ENCODE measurements at places on chromosomes 11 and 22. TPM values are rescaled to one million over a fixed set of nuclear protein-coding genes. Genes with fewer than 3 reads are reported as not detected.

- H3K36me3 ChIP-seq: no peaks in the 10 kb centered on the region
- H3K4me3 ChIP-seq: no peak overlapping the region
- H3K27me3 ChIP-seq: no peaks in the 10 kb centered on the region
- H3K4me1 ChIP-seq: peaks cover 12% of the 10 kb centered on the region
Observed at GRCh38 chr11:44842220-44842619, 108.5 kb downstream of the TP53I11 start.

DNA sequence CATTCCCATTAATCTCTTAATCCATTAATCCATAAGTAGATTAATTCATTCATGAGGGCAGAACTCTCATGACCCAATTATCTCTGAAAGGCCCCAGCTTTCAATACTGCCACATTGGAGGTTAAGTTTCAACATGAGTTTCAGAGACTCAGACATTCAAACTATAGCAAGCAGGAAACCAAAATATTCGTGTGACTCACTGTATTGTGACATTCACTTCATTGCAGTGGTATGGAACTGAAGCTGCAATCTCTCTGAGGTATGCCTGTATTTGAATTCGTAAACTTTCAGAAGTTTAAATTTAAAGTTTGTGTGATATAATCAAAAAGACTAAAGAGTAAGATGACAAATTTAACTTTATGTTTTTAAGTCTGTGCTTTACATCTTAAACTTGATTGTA, 2.9 kb upstream of the OR52J3 start:
- H3K4me1 ChIP-seq: no peaks in the 10 kb centered on the region
- no peak for DNase-seq
- H3K36me3 ChIP-seq: no peaks in the 10 kb centered on the region
- no peak overlapping the region for H3K27ac ChIP-seq
- no peak overlapping the region for H3K4me3 ChIP-seq
- no peaks in the 10 kb centered on the region for H3K27me3 ChIP-seq

GRCh38 chr11:110891411-110891810, 179.2 kb upstream of the ARHGAP20 start:
- H3K36me3 ChIP-seq: no peaks in the 10 kb centered on the region
- no peaks in the 10 kb centered on the region for H3K27me3 ChIP-seq

DNA sequence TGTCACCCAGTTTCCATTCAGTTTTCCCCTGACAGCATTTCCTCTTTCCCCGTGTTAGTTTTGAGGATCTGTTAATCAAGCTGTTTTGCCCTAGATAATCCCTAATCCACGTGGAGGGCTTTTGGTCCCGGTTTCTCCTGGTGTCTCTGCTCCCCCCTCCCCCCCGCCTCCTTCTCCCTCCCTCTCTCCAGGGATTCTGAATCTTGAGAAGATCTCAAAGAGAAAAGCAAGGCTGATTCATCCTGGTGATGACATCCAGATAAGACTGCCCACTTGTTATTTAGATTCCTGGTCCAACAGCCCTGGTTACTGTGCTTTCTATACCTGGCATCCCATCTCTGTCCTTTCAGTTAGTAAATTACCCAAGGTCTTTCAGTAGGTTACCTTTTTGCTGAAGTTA, 59.4 kb downstream of the KCNA4 start:
- no peak for DNase-seq
- no peaks in the 10 kb centered on the region for H3K36me3 ChIP-seq
- H3K4me3 ChIP-seq: no peak overlapping the region
- no peak overlapping the region for H3K27ac ChIP-seq
- H3K27me3 ChIP-seq: no peaks in the 10 kb centered on the region
- H3K4me1 ChIP-seq: no peaks in the 10 kb centered on the region

GRCh38 chr11:22671751-22672150, 5.3 kb downstream of the GAS2 start:
- peak; percentile 27 for DNase-seq
- no peaks in the 10 kb centered on the region for H3K4me1 ChIP-seq
- H3K27ac ChIP-seq: no peak overlapping the region
- no peaks in the 10 kb centered on the region for H3K36me3 ChIP-seq
- no peak overlapping the region for H3K4me3 ChIP-seq

- H3K4me3 ChIP-seq: no peak overlapping the region
- H3K27ac ChIP-seq: no peak overlapping the region
- DNase-seq: no peak
- H3K4me1 ChIP-seq: no peaks in the 10 kb centered on the region
Observed at GRCh38 chr11:93159721-93160120, 38.1 kb downstream of the SLC36A4 start.

- H3K27ac ChIP-seq: no peak overlapping the region
- no peaks in the 10 kb centered on the region for H3K4me1 ChIP-seq
- H3K27me3 ChIP-seq: peaks cover 8% of the 10 kb centered on the region
- H3K36me3 ChIP-seq: no peaks in the 10 kb centered on the region
Observed at GRCh38 chr11:2269601-2270321, 627 bp downstream of the ASCL2 start.

GRCh38 chr22:46132830-46133587, 17.3 kb upstream of the PPARA start:
- H3K27ac ChIP-seq: no peak overlapping the region
- peaks cover 5% of the 10 kb centered on the region for H3K4me1 ChIP-seq
- H3K4me3 ChIP-seq: no peak overlapping the region
- DNase-seq: no peak

- no peak overlapping the region for H3K4me3 ChIP-seq
- H3K36me3 ChIP-seq: no peaks in the 10 kb centered on the region
- H3K27me3 ChIP-seq: peaks cover under 1% of the 10 kb centered on the region
- DNase-seq: no peak
Observed at GRCh38 chr11:77479746-77480352, 6.0 kb upstream of the PAK1 start.

DNA sequence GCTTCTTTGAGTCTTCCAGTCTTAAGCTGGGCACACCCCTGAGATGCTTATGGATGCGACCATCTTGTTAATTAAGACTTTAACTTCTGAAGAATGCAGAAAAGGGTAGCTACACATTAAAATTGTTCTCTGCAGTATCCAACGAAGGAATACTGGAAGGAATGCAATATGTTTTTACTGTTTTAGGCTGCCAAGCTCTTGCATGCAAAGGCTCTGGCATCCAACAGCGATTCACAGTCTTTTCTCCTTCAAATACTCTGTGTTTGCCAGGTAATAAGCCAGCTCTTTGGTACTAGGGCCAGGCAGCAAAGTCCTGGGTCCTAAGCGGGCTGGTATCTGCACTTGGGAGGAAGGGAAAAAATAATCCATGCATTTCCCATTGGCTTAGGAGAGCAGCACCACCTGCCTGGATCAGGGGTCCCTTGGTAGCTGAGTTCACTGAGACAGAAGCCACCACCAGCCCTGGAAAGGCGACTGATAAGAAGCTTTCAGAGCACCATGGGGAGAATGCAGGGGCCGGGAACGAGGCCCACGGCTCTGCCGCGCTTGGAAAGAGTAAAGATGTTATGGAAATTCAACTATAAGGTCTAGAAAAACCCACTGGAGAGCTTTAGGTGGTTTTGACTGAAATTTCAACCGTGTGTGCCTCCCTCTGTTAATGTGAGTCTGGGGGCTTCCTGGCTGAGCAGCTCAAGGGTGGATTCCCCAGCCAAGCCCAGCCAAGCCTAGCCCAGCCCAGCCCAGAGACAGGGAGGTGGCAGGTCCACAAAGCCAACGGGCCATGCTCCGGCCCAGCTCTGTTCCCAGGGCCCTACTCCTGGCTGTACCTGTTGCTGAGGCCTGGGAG, 67.0 kb upstream of the CCND1 start:
- no peaks in the 10 kb centered on the region for H3K4me1 ChIP-seq
- H3K36me3 ChIP-seq: no peaks in the 10 kb centered on the region
- H3K27ac ChIP-seq: no peak overlapping the region
- H3K4me3 ChIP-seq: no peak overlapping the region

GRCh38 chr22:44995105-44995514, 14.7 kb downstream of the PHF21B start:
- no peaks in the 10 kb centered on the region for H3K4me1 ChIP-seq
- H3K27ac ChIP-seq: no peak overlapping the region
- no peak for DNase-seq
- H3K4me3 ChIP-seq: no peak overlapping the region
- no peaks in the 10 kb centered on the region for H3K36me3 ChIP-seq

GRCh38 chr22:46753360-46753759, 9.1 kb upstream of the TBC1D22A start:
- H3K4me3 ChIP-seq: no peak overlapping the region
- peaks cover 32% of the 10 kb centered on the region for H3K4me1 ChIP-seq
- DNase-seq: no peak
- no peaks in the 10 kb centered on the region for H3K36me3 ChIP-seq

Gene OR2AG1
- polyA plus RNA-seq: not detected

DNA sequence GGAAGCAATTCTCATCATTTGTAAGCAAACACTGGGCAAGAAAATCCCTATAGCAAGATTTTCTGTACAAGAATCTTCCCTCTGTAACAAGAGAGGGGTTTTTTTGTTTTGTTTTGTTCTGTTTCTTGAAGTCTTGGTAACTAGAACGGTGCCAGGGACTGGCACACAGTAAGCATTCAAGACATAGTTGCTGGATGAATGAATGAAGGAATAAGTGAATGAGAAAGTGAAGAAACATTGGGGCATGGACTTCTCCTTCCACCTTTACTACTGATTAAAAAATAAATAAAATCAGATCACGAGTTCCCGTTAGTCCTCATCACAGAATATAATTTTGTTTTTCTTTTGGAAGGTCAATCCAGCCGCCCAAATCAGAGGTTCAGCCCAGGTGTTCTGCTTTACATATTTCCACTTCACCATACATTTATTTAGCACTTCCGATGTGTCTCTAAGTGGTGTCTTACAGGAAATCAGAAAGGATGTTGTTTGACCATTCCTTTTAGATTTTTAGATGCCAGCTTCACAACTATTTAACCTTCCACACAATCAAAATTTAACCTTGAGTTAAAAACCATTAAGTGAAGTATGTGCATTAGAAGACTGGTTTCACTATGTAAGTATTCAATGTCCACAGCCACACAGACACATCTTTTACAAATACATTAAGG, 281.2 kb downstream of the CADM1 start:
- H3K4me3 ChIP-seq: no peak overlapping the region
- H3K36me3 ChIP-seq: no peaks in the 10 kb centered on the region
- DNase-seq: no peak
- no peaks in the 10 kb centered on the region for H3K4me1 ChIP-seq
- H3K27ac ChIP-seq: no peak overlapping the region

Gene NELL1
- polyA plus RNA-seq: not detected

DNA sequence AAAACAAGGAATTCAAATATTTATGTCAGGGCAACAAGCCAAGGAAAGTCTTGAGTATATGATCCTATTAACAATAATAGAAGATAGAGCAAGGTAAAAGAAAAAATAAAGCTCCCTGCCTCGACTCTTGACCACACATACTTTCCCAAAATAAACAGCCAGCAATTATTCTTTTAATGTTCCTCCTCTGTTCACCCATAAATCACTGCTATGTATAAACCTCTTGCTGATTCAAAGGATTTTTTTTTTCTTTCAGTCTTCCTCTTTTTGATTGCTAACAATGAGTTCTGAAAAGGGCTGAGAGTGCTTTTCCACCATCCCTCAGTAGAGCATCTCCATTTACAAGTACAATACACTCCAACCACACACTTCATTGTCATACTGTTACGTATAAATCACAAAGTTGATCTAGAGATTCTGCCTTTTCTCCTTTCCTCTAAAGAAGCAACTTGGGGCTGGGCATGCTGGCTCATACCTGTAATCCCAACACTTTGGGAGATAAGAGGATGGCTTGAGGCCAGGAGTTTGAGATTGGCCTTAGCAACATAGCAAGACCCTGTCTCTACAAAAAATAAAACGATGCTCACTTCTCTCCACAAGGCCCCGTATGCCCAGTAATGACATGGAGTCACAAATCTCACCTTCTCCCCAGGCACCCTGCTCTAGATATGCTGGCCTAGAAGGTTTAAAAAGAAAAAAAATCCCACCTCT, 24.0 kb downstream of the RAB30 start:
- peaks cover 31% of the 10 kb centered on the region for H3K4me1 ChIP-seq
- no peaks in the 10 kb centered on the region for H3K27me3 ChIP-seq
- H3K36me3 ChIP-seq: no peaks in the 10 kb centered on the region
- H3K4me3 ChIP-seq: no peak overlapping the region
- H3K27ac ChIP-seq: no peak overlapping the region

GRCh38 chr11:134120143-134120850, 51.4 kb downstream of the JAM3 start:
- DNase-seq: peak; percentile 97
- H3K27me3 ChIP-seq: no peaks in the 10 kb centered on the region
- peaks cover 7% of the 10 kb centered on the region for H3K4me1 ChIP-seq

GRCh38 chr22:48748860-48749554, 1078.7 kb downstream of the BRD1 start:
- no peak overlapping the region for H3K4me3 ChIP-seq
- no peaks in the 10 kb centered on the region for H3K36me3 ChIP-seq
- H3K27me3 ChIP-seq: no peaks in the 10 kb centered on the region
- H3K4me1 ChIP-seq: no peaks in the 10 kb centered on the region

DNA sequence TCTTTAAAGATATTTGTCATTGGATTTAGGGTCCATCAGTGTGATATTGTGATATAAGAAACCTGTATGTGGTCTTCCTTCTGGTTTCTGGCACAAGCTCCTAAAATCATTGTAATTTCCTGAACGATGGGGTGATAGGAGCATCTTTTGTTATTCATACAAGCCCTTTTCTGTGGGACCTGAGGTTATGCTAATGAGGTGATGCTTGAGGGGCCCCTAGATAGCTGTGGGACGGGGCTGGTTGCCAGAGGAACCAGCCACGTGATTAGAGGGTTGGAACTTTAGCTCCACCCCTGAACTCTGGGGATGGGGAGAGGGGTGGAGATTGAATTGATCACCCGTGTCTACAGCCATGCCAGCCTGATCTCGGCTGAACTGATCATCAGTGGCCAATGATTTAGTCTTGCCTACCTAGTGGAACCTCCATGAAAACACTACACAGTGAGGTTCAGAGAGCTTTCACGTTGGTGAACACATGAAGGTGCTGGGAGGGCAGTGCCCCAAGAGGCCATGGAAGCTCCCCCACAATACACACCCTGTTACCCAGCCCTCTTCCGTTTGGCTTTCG, 62.8 kb downstream of the BCR start:
- peak; percentile 28 for DNase-seq
- H3K36me3 ChIP-seq: no peaks in the 10 kb centered on the region
- H3K4me1 ChIP-seq: peaks cover 6% of the 10 kb centered on the region
- H3K27me3 ChIP-seq: no peaks in the 10 kb centered on the region

DNA sequence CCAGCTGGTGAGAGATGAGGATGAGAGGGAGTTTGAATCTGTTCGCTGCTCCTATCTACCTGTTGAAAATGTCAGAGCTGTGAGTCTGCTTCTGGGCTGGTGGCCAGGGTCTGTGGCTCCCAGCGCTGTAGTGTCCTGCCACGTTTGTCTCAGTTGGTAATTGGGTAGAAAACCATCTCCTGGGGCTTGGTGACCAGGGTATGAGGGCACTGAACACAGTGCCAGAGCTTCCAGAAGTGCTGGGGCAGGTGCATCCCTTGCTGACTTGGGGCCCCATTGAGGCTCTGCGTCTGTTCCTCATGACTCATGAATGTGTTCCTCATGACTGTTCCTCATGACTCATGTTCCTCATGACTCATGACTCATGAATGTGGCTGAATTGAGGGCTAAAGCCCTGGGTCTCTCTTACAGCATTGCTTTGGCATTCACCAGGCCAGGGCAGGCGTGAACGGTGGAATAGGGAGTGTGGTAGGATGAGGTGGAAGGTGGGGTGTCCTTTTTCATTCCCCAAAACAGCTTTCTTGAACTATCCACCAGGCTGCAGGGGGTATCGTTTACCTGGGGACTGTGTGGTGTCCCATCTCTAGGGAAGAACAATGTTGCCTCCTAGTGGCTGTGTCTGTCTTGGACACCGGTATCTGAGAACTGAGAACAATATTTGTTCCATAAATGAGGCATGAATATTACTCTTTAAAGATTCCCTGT, 139.5 kb downstream of the COMMD9 start:
- no peaks in the 10 kb centered on the region for H3K27me3 ChIP-seq
- no peak overlapping the region for H3K4me3 ChIP-seq
- H3K4me1 ChIP-seq: peaks cover 15% of the 10 kb centered on the region
- no peaks in the 10 kb centered on the region for H3K36me3 ChIP-seq
- DNase-seq: peak; percentile 99
- H3K27ac ChIP-seq: peak overlapping the region; percentile 62

Gene TNNI2
- not detected for polyA plus RNA-seq

Measured in fibroblast of lung (primary cell).